ENCODE measurements at places on chromosomes 1 and 21.

DNA sequence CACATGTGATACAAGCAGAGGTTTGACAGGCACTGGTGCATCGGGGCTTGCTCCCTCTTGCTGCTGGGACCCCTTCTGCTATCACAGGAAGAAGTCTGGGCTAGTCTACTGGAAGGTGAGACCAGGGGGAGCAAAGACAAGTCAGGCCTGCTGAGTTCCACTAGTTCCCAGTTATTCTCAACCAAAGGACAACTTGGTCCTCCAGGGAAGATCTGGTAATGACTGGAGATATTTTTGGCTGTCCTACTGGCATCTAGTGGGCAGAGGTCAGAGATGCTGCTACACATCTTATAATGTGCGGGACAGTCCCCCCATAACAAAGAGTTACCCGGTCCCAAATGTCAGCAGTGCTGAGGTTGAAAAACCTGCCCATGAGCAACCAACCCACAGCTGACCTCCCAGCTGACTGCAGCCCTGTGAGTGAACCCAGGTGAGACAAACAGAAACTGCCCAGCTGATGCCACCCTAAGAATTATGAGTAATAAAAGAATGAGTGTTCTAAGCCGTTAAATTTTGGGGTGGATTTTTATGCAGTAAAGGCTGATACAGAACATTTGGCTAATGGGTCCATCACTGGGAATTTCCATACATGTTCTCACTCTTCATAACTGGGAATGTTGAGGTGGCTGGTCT is 71.6 kb downstream of the NENF start:
- DNase-seq: no peak

- no peak for DNase-seq
Observed at GRCh38 chr1:30652152-30652841, 71.1 kb downstream of the MATN1 start.

GRCh38 chr21:37208056-37208721 is 58.9 kb downstream of the VPS26C start:
- no peak for DNase-seq

- DNase-seq: no peak
Observed at GRCh38 chr1:7393136-7393535, 378.0 kb upstream of the VAMP3 start.

GRCh38 chr1:53733447-53733931 is 5.5 kb downstream of the GLIS1 start:
- no peak for DNase-seq

DNA sequence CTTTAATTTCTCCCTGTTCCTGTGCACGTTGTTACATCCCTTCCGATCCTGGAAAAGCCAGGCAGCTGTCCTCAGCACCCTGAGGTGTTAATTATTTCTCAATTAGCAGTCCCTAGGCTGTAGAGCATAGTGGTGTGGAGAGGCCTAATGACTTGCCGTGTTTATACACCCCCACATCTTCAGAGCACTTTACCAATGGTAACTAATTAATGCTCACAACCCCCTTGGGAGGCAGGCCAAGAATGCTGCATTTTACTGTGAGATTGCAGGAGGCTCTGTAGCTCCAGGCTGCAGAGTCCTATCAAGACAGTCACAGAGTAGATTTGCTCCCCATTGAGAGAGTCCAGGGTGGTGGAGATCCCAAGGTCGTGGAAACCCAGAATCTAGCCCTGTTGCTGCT is 2.4 kb upstream of the PARS2 start:
- DNase-seq: no peak

- no peak for DNase-seq
Observed at GRCh38 chr1:3515774-3516480, 61.5 kb downstream of the ARHGEF16 start.

GRCh38 chr1:38918568-38918967 is 23.1 kb downstream of the RHBDL2 start:
- no peak for DNase-seq

- DNase-seq: no peak
Observed at GRCh38 chr1:71650119-71650518, 569.3 kb upstream of the ZRANB2 start.

- no peak for DNase-seq
Observed at GRCh38 chr1:48794816-48795215, 18.1 kb upstream of the BEND5 start.

DNA sequence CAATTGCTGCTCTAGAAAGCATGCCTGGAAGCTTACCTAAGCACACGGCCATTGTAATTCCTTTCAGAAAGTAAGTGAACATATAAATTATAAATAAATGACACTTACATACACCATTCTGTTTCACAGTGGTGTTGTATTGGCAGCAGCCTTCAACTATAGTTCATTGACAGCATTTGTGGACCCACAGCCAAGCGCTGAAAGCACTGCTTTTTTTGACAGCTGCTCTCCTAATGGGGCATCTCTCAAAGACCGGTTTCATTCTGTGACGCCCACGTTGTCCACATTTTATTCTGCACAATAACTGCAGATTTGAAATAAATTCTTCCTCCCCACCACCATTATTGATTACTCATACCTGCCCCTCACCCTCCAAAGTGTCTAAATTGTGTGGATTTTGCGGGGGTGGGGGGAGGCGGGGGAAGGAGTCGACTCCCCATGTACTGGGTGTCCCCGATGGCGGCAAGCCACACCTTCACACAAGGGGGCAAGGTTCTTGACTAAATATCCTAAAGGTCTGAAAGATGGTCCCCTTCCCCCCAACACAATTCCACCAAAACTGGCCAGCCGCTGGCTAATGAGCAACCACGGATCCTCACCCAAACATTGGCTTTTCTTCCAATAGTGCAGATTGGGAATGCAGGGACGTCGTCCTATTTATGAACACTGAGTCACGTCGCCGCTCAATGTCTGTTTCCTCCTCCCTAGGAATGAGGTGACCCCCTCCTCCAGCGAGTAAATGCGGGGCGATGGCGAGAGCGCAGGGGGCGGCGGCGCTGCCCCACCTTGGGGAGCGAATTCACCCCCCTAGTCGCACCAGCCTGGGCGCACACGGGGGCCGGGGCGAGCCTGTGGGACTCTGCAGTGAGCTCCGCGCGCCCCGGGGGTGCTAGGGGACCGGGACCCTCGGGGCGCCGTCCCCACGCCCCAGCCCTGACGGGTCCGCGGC is 960 bp downstream of the RCAN1 start:
- no peak for DNase-seq

Data from stimulated activated CD8-positive, alpha-beta memory T cell treated with anti-CD3 and anti-CD28 coated beads, Interleukin-4, amount 100 ng/mL, for 4 hours (primary cell).